Stimulated activated CD8-positive, alpha-beta memory T cell treated with anti-CD3 and anti-CD28 coated beads, Interleukin-12 subunit alpha, Interleukin-12 subunit beta, amount 100 ng/mL, for 1 hour (primary cell): ENCODE measurements at places on chromosomes 13 and 19.

DNA sequence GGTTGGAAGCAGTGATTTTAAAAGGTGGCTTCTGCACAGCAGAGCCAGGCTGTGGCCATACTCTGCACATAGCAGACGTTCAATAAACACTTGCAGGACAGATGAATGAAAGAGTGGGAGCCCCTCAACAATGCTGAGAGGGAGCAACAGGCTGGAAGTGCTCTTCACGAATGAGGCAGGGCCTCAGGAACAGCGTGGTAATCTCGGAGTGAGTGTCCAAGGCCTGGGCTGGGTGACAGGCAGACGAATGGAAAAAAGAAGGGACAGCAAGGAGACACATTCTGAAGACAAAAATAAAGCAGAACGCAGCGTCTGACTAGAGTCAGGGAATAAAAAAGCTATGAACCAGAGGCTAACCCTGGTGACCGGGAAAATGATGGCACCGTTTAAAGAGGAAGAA is 11.1 kb downstream of the GJA3 start:
- no peak for DNase-seq

DNA sequence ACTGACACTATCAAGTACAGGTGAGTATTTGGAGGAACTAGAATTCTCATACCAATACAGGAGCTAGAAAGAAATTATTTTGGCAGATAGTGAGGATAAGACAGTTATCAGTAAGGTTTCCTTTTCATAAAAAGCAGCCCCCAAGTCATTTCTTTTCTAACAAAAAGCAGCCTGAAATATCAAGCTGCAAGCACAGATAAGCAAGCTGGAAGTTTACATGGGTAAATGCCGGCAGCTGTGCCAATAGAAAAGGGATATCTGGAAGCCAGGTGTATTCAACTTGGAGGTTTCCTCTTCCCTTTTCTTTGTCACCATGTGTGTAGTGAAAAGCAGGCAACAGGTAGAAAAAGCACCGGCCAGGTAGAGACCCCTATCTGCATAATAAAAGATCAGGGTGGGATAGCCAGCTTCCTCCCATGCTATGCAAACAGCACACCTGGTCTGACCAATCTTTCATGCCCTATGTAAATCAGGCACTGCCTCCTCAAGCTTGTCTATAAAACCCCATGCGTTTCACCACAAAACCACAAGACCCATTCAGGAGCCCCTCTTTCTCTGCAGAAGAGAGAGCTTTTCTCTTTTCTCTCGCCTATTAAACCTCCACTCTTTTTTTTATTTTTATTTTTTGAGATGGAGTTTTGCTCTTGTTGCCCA is 22.9 kb downstream of the CYP4F2 start:
- DNase-seq: no peak

GRCh38 chr19:3480383-3481091 is at the start of gene SMIM24:
TSS of gene SMIM24 (minus strand) at chr19:3480525. CDS start at chr19:3480463, 62 bp downstream.
- DNase-seq: no peak

GRCh38 chr13:111901267-111901915 is 165.6 kb upstream of the SOX1 start:
- no peak for DNase-seq

DNA sequence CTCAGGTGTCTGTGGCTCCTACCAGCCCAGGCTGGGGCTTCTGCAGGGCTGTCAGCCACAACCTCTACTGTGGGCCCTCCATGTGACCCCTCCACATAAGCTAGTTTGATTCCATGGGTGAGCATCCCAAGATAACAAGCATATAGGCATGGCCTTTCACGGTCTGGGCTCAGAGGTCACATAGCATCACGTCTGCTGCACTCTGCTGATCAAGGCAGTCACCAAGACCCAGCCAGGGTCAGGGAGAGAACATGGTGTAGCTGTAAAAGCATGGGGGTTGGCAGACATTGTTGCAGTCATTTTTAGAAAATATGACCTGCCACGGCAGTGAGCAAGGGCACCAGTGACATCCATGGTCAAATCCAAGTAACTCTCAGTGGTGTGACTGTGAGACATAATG is 698.8 kb downstream of the UQCRFS1 start:
- no peak for DNase-seq

GRCh38 chr19:53659292-53659691 is 27.5 kb downstream of the DPRX start:
- no peak for DNase-seq

DNA sequence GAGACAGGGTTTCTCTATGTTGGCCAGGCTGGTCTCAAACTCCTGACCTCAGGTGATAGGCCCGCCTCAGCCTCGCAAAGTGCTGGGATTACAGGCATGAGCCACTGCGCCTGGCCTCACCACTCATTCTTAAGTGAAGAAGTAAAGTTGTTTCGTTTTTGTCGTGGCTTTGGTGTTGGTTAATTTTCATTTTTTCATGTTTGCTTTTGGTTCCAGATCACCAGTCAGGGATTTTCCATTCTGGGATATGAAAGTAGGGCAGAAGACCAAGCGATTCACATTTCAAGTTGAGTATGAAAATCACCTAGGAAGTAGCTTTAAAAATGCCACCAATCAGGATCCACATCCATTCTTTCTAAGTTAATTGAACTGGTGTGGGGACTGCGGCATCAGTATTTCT is 289.9 kb downstream of the DIAPH3 start:
- DNase-seq: no peak

GRCh38 chr19:47230054-47230920 is 712 bp downstream of the BBC3 start:
- DNase-seq: peak; percentile 69

DNA sequence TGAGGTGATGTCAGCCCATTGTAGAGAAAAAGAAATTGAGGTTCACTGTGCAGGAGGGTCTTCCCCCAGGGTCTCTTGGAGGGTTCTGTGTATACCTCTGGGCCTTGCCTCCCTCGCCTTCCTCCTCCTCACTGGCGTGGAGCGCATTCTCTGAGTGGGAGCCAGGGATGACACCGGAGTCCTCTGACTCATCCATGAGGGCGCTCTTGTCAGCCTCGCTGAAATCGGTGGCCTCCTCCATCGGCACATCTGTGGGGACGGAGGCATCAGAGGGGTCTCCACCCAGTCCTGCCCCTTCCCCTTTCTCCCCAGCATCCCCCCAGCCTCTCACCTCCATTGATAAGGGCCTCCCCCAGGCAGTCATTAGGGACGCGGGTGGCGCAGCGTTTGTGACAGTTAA is 16.2 kb downstream of the PRKD2 start:
- DNase-seq: no peak

- DNase-seq: no peak
Observed at GRCh38 chr13:76976490-76976889, 15.4 kb upstream of the CLN5 start.

GRCh38 chr13:111183087-111183645 is 68.1 kb downstream of the ARHGEF7 start:
- no peak for DNase-seq

GRCh38 chr13:109764470-109765291 is 21.7 kb downstream of the IRS2 start:
- DNase-seq: no peak

DNA sequence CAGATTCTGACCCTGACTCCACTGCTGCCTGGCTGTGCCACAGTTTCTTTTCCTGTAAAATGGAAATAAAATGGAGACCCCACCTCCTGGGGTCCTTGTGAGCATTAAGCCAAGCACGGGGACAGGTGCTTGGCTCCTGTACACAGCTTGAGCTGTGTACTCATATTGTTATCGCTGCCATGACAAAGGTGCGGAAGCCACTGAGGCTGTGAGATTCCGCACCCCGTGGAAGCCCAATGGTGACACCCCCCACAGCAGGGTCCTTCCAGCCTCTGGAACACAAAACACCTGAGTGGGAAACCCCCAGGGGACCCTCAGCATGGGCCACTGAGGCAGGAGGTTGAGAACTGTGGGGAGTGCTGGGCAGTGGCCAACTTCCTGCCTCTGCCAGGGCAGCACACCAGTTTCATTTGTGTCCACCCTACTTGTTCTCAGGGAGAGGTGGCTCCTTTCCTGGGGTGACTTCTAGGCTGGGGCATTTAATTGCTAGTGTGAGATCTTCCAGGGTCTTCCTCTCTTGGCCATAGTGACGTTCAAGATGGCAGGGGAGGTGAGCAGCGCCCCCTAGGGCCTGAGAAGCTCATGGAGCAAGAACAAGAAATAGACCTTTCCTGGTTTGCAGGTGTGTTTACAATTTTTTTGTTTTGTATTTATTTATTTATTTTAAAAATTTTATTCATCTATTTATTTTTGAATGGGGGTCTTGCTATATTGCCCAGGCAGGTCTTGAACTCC is 5.4 kb upstream of the JSRP1 start:
- peak; percentile 41 for DNase-seq

DNA sequence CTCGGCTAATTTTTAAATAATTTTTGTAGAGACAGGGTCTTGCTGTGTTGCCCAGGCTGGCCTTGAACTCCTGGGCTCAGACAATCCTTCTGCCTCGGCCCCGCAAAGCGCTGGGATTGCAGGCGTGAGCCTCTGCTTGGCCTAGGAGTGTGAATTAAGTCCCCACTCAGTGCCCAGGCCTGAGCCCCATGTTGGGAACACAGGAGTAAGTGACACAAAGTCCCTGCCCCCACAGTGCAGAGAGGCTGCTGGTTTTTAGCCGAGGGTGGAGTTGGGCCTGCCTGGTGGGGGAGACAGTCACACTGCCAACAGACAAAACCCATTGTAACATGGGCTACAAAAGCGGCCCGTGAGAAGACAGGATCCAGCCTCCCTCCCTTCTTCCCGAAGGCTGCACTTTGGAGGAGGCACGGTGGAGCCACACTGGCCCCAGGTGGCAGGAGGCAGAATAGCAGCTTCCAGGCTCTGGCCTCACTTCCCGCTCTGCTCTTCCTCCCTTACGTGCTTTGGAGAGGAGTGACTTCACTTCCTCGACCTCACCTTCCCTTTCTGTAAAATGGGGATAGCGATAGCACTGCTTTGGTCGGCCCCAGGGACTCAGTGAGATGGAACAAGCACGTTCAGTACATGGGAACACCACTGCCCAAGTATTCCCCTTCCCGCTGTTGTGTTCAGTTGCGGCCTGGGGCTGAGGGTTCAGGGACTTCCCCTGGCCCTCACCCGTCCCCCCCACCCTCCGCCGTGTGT is 15.2 kb upstream of the EHD2 start:
- DNase-seq: peak; percentile 16

DNA sequence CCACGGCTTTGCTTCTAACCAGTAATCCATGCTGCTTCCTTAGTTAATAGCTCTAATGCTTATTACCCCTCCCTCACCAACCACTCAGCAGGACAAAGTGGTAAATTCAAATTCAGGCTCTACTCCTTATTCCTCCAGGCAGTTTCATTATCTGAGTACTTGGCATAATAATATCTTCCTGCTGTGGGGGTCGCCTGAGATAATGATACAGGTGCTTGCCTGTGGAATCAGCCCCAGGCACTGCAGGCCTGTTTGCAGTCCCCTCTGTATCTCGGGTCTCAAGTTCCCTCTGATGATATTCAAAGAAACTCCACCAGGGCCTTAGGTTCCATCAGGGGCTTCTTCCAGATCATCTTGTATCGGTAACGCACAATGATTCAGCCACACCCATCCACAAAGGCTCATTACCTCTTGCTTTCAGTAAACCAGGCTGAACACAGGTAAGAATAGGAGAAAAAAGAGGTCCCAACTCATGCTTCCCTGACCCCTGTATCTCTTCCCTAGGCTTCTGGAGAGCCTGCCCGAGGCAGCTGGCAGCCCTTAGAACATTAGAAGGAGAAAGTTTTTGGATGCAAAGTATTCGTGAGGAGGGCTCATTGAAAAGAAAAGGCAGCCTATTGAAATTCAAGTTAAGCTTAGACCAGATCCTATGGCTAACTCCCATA is 14.3 kb upstream of the FOXO1 start:
- DNase-seq: no peak

DNA sequence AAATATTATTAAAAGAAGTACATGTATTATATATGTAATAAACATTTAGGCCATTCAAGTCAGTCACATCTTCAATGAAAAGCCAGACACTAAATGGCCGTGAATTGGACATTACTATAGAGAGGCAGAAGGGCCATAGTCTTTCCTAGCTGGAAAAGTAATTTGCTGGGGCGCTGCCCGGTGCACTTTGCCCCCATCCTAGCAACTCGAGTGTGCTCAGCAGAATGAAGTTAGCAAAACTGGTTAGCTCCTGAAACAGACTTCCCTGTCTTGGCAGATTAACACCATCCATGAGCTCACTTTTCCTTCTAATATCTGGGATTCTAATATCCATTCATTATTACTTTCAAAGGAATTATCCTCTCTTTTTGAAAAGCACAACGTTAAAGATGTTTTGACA is 2.8 kb upstream of the SPRYD7 start:
- DNase-seq: no peak

GRCh38 chr13:96804174-96804573 is 190.1 kb downstream of the OXGR1 start:
- no peak for DNase-seq
